ENCODE measurements at places on chromosomes 11 and 22.

DNA sequence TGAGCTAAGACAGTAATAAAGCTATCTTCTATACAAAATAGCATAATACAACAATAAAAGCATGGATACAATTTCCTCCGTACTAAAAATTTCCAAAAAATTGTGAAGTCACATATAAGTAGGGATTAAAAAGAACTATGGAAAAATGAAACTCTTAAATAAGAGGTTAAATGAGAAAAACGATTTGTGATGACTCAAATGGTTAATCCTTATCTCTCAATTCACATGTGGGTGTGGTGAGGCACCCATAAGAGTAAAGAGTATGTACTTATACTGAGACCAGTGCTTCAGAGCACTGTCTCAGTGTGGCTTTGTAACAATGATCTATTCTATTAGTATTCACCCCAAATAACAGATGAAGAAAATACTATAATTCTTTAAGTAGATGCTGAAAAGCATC lies 25.0 kb upstream of the CCDC34 start:
- DNase-seq, result no peak

DNA sequence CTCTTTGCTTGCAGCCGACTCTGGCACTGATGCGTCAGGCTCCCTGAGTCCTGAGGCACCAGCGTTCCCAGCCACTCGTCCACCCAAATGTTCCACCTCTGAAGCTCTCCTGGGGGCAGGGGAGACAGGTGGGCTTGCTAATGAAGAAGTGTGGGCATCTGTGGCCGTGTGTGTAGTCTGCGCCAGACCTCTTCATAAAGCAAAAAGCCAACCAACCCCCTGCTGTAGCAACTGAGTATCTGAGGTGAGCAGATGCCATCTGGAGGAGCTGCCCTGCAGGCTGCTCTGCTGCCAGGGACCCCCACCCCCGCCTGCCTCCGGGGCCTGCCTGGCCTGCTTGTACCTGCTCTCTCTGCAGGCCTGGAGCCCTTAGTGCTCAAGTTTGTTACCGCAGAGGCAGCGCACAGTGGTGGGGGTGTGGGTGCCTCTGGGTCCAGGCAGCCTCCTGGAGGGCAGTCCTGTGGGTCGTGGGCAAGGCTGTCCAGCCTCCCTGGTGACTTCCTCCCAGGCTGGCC lies 272.5 kb downstream of the TBC1D22A start:
- no peak for DNase-seq

DNA sequence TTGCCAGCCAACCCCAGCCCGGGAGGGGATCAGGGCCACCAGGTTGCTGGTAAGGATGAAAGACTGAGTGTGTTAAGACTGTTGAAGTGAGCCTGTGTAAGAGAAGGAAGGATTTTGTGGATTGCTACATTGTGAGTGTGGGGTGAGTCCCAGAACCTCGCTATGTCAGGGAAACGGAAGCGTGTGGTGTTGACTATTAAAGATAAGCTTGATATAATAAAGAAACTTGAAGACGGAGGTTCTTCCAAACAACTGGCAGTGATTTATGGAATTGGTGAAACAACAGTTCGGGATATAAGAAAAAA lies 627 bp downstream of the JRKL start:
- DNase-seq, result peak; percentile 49

DNA sequence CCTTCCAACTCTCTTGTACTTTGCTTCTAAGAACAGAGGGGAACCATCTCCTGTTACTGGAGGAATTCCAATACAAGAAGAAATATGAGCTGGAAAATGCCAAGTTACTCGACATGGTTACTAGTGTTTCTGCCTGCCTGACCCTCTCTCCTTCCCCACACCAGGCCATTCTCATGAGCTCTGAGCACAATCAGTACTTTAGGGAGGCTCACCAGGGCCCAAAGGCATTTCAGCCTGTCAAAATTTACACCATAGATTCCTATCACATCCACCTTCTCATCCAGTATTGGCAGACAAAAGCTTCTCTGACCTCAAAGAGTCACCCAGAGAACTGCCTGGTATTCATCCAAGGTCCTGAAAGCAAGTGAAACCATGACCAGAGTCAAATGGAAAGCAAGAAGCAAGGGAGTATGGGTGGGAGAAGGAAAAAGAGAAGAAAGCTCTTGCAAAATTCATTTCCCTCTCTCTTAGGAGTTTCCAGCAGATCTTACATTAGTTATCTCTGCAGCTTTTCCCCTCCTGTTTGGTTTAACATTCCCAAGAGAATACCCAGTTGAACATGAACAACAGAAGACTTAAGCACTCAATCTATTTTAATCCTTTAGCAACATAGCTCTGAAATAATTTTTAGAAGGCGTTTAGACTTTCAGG lies 58.7 kb upstream of the NCAM1 start:
- peak; percentile 92 for DNase-seq

DNA sequence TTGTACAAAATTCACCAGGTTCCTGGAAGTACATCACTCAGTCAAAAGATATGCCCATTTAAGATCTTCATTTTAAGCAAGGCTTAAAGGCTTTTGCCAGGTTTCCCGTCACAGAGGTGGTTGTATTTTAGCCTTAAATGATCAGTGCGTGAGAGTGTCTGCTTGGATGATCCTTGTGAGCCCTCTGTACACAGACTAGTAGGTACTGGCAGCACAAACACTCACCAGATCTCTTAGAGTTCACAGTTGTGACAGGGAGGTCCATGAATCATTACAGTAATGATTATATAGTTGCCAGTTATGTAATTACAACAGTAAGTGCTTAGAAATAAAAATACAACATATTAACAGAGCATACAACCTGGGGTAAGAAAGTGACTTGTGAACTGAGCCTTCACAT lies 84.2 kb upstream of the SLC25A18 start:
- DNase-seq, result no peak

All from lung (tissue), 17 donors.